ENCODE measurements at places on chromosomes 5 and 9.

GRCh38 chr9:131598121-131598520 lies 52.8 kb downstream of the PRRT1B start:
- peak; percentile 32 for DNase-seq

- no peak for DNase-seq
Observed at GRCh38 chr5:172364773-172365172, 81.2 kb upstream of the UBTD2 start.

- no peak for DNase-seq
Observed at GRCh38 chr9:33187519-33188218, 20.5 kb upstream of the B4GALT1 start.

DNA sequence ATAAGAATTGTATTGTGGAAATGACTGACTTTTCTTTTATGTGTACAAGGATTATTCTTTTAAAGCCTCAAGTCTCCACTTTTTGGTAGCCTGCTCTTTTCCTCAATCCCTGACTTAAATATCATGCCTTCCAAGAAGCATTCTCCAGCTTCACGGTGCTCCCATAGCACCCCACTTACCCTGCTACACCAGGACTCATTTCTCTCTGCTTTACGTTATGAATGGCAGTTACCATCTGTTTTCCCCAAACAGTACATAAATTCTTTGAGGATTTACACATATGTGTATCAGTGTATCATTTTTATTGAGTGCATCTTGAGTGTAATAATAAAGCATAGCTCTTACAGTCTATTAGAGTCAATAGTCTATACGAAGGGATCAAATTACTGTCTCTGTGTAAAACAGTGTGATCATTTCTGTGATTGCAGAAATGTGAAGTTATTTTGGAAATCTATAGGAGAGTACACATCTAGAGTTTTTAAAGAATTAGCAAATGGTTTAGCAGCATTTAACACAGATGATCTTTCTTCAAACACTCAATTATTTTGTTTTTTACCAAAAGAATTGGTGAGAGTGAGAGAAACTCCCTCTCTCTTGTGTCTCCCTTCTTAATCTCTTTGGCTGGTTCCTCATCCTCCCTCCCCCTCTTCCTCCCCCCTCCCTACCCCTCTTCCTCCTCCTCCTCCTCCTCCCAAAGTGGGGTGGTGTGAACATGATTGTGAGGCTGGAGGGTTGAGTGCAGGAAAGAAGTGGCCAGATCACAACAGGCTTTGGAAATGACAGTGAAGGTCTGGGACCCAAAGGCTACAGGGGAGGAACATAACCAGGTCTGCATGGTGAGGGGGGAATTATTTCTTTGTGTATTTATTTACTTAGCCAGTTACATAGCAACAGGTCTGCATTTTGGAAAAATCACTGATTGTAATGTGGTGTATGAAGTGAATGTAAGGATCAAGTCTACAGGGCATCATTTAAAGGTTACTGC lies 27.6 kb upstream of the ECM2 start:
- no peak for DNase-seq

- DNase-seq = no peak
Observed at GRCh38 chr9:133489253-133490190, 10.6 kb upstream of the SLC2A6 start.

GRCh38 chr5:126031989-126032716 lies 391.1 kb upstream of the GRAMD2B start:
- DNase-seq = no peak

- DNase-seq = no peak
Observed at GRCh38 chr5:53507013-53507412, 26.6 kb downstream of the FST start.

GRCh38 chr9:37417857-37418618 lies 4.5 kb upstream of the GRHPR start:
- no peak for DNase-seq

DNA sequence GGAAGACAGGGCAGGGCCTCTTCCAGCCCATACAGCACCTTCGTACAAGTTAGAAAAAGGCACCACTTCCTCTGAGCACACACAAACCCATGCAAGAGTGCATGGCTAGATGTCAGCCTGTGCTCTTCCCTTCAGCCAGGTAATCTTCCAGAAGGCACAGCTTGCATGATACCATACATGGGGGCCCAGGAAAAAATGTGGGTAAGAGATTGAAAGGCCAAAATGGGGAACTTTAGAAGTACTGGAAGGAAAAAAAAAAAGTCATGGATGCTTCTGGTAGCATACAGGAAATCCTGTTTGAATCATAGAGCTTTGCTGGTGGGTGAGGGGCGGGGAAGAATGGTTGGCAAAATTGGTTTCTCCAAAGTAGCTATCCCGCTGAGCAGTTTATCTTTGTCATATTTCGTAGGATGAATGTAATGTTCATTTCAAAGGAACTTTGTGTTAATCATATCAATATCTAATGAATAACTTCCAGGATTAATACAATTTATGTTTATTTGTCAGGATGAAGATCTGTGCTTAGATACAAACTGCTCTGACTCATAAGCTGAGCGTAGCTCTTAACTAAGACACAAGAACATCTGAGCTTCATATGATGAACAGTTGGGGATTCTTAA lies 78.2 kb upstream of the MAP3K1 start:
- peak; percentile 5 for DNase-seq

- no peak for DNase-seq
Observed at GRCh38 chr9:121656941-121657470, 5.6 kb downstream of the DAB2IP start.

GRCh38 chr9:79885093-79885857 lies 313.5 kb downstream of the TLE4 start:
- DNase-seq = no peak

GRCh38 chr5:16963821-16964220 lies 27.7 kb upstream of the MYO10 start:
- no peak for DNase-seq

DNA sequence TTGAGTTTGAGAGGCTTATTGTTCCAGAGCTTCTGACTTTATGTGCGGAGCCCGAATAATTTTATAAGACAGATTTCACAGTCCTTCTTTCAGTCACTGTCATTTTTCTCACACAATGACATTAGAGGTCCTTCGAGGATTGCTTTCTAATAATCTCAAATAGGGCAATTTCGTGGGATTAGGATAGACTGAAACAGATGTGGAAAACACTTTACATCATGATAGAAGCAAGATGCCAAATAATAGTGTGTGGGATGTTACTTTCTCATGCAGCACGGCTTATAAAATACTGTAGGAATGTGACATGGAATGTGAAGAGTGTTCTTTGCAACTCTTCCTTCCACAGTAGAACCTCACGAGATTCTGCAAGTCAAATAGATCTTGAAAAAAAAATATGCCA lies 451.3 kb downstream of the SEMA5A start:
- DNase-seq = no peak

- DNase-seq = no peak
Observed at GRCh38 chr9:16825331-16825725, 45.1 kb downstream of the BNC2 start.

DNA sequence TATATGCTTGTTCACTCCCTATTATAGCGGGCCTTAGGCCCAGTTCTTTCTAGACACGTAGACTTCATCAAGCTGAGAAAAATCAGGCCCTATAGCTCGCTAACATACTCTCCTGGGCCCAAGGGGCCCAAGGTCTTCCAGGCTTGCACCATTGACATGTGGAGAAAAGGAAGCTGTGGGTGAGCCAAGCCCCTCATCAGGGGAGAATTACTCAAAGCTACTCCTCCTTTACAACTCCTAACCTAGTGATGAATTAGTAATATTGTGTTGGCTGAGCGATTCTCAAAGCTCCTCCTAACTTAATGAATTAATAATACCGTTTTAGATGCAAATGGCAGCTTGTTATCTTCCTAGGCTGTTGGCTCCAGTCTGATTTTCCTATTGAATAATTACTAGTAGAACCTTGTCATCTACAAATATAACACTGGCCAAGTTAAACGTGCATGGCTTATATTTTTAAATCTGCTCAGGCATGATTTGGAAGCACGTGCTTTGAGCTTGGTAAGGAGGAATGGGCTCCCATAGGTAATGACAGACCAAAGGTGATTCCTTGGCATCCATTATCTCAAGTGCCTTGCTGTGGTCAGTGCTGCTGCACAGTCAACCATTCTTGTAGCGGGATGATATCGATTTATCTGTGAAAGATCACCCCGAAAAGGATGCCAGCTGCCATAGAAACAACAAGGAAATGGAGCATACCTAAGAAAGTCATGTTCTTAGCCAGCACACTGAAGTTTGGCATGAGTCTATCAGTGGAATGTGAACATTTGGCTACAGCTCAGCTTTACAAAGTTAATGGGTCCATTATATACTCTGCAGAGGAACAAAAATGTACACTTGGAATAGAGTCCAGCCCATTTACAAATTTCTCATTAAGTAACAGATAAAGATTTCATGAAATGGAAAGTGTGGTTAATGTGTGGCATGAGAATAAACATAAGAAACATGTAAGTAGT lies 23.8 kb downstream of the LVRN start:
- DNase-seq = no peak

DNA sequence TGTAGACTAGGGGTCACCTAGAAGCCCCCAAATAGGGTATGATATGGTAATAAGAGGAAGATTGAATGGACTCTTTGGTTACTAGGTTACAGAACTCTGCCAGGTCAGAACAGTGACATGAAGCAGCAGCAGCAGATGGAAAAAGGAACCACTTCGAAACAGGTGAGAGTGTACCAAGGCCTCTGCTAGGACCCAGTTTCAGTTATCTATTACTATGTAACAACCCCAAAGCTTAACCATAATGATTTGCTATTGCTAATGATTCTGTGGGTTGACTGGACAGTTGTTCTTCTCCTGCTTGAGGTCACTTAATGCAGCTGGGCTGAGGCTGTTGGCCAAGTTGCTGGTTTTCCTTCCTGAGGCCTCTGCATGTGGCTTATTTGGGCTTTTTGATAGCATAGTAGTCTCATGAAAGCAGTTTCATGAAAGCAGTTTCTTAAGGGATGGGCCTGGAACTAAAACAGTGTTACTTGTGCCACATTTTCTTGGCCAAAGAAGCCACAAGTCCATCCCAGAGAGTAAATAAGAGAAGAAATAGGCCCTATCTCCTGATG lies 17.6 kb downstream of the C9orf43 start:
- DNase-seq = no peak

DNA sequence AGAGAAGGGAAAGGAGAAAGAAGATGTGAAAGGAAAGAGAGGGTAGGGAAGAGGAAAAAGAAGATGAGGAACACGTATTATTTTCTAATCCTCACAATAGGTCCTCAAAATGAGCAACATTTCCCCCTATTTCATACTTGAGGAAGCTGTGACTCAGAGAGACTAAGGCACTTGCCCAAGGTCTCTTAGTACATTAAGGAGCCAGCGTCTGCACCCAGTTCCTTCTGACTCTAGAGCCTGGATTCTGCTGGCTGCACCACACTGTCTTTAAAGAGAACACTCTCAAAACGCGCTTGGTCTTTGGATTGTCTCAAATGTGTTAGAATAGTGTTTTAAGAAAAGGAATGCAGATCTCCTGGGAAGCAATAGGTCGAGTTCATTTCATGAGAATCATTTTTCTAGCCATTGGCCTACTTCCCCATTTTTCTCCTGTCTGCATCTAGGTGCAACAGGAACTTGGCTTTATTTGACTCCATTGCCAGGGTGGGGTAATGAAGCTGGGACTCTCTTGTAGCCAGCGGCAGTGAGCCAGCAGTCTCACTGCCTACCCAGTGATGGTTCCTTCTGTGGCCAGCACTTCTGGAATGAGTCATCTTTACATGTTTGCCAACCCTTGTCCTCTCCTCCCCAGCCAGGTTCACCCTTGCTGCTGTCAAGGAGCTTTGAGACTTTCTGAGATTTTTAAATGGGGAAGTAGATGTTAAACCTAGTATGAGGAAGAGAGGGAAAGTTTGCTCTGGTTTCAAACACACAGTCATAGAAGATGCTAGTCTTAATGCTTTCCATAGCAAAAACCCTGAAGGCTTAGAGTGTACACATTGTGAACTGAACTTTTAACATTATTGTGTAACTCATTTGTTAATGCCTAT lies 82.7 kb downstream of the DOCK8 start:
- peak; percentile 42 for DNase-seq

- no peak for DNase-seq
Observed at GRCh38 chr9:135552698-135553171, 6.8 kb downstream of the OBP2A start.

GRCh38 chr5:61394078-61394704 lies 62.1 kb downstream of the ZSWIM6 start:
- no peak for DNase-seq

DNA sequence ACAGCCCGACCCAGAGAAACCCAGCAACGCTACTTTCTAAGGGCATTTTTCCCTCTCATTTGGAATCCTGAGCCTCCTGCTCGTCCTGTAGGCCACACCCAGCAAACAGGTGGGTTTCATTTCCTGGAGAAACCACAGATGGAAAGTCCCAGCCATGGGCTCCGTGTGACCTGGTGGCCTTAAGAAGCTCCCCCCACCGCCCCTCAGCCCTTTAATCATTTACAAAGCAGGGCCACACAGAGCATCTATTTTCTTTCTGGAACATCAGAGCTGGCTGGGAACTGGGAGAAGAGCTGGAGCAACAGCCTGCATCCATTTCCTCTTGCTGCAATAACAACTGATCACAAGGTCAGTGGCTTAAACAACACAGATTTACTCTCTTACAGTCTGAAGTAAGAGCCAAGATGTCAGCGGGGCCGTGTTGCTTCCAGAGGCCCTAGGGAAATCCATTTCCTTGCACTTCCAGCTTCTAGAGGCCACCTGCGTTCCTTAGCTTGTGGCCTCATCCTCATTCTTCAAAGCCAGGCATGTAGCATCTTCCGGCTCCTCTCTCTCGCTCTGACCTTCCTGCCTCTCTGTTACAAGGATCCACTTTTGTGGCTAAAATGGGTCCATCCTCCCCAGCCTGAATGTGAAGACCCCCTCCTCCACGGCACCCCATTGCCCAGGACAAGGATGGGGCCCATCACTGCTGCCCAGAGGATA lies 40.5 kb downstream of the C9orf50 start:
- DNase-seq = peak; percentile 50

- peak; percentile 85 for DNase-seq
Observed at GRCh38 chr5:109689740-109690241, at the start of gene MAN2A1. Gene MAN2A1 (plus strand): TSS chr5:109689927. CDS start chr5:109690418, 491 bp downstream.

GRCh38 chr9:109107402-109108240 lies 12.1 kb downstream of the TMEM245 start:
- DNase-seq = peak; percentile 19

DNA sequence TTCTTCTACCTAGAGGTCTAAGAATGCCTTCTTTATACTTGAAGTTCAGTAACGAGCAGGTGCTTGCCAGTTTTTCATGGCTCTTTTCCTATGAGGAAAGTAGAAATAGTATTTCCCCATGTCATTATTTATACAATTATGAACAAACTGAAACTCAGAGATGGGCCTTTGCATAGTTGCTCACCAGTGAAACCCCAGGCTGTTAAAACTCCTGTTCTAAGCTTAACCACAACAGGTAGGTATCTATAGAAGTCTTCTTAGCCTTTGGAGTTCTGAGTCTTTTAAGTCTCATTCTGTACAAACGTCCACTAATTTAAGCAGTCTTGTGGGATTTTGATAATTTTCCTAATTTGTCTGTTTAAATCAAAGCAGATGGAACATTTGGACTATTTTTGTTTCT lies 90.1 kb downstream of the STARD4 start:
- DNase-seq = no peak
